ENCODE measurements at places on chromosomes 16 and 17. TPM values are rescaled to one million over a fixed set of nuclear protein-coding genes. Genes with fewer than 3 reads are reported as not detected.
A peak's percentile ranks its signal among the peaks of the same experiment; 100 is the strongest.

TMC6 gene
- 6.2 TPM for total RNA-seq

WNT3 gene
- total RNA-seq: 12.3 TPM

DNAAF8 gene
- 1.5 TPM for total RNA-seq

CFAP119 gene
- 5.2 TPM for total RNA-seq

CCL7 gene
- not detected for total RNA-seq

GRCh38 chr17:82372249-82373071, 895 bp downstream of the UTS2R start:
- no peak for DNase-seq

DNA sequence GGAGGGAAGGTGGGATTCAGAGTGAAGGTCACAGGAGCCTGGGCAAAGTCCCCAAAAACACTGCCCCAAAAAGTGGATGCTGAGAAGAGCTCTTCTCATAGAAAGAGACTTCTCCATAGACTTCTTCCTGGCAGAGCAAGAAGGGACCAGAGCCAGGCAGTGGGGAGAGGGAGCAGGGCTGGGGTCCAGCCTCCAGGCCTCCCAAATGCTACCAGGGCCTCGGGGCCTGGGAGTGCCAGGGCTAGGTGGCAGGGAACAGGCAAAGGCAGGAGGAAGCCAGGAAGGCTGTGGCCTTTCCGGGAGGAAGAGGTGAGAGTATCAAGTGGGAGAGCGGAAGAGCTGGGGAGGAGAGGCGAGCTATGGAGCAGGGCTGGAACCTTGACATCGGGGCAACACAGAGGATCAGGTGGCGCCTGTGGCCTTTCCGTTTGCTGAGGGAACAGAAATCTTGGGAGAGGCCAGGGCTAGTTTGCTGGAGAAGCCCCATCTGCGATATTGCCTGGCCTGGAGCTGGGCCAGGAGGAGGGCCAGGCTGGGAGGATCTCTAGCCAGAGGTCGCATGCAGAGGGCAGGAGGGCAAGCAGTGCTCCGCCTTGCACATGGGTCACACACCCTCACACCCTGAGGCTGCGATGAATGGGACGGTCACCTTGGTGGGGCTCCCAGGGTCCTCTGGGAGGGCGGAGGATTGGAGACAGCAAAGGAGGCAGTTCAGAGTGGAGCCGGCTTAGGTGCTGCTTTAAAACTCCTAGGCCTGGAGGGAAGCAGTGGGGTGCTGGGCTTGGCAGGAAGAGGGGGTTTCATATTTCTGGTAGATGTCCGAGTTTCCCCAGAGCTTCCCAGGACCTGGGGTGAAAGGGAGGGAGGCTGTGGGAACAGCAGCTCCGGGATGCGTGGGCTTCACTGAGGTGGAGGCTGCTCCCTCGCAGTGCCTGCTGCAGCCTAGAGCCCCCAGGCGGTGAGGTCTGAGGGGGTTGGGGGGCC, 3.4 kb downstream of the SLC16A5 start:
- no peak for DNase-seq

DNA sequence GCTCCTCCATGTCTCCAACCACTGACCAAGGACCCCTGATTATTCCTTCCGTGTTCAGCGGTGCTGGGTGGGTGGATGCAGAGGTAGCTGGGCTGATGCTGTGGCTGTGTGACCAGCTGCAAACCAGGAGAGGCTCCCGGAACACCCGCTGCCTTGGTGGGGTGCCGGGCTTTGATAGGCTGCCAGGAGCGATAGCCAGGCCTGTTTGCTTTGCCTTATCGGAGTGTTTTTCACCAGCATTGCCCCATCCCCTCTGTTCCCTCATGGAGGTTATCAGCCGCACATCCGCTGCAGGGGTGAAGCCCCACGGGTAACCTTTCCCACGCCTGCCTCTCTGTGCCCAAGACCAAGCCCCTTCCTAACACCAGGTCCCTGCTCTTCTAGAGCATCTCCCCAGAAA, 354.3 kb downstream of the C16orf95 start:
- DNase-seq: no peak

- DNase-seq: no peak
Observed at GRCh38 chr16:49921106-49921505, 65.2 kb upstream of the ZNF423 start.

DNA sequence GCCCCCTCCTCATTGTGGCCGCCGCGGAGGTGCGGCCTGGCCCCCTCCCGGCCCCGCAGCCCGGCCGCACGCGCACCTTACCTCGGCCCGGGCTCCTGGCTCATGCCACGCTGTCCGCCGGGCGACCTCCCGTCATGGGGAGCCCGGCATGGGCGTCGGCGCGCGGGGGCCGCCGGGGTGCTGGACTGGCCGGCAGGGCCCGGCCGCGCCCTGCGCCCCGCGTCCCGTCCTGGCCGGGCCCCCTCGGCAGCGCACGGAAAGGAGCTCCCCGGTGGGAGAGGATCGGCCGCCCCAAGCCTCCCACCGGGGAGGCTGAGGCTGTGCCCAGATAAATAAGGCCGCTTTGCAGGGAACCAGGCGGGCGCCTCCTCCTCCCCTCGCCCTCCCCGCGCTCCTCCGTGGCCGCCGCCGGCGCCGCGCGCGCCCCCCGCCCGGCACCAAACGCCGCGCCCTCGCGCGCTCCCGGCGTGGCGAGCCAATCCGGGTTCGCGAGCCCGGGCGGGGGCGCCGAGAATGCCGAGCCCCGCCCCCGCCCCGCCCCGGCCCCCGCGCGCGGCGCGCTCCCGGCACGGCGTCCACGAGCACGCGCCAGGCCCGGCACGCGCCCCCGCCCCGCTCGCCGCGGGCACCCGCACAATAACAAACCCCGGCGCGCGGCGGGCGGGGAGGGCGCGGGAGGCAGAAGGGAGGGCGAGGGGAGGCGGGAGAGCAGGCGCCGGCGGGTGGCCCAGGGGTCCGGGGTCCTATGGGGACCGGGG, at the start of gene FBXL16:
TSS of gene FBXL16 (minus strand) at position 371 of the 758 bp plus-strand sequence. CDS start 8,396 bp downstream, outside the sequence.
- peak; percentile 96 for DNase-seq

GRCh38 chr17:69350911-69351310, 24.0 kb upstream of the ABCA5 start:
- no peak for DNase-seq

DNA sequence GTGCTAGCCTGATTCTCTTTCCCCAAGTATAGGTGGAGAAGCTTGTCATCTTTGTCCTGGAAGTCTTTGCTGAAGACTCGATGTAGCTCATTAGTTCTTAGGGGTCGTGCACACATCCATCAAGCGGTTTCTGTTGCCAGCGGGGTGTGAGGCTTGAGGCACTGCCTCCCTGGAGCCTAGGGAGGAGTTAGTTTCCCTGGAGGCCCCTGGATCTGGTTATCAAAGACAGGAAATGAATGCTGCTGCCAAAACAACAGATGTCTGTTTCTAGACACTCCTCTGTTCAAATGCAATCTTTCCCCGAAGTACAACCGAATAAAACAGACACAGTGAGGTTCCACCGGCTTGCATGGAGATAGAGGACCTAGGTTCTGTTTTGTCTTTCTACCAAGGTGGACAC, 17.5 kb downstream of the HS3ST4 start:
- DNase-seq: no peak

- no peak for DNase-seq
Observed at GRCh38 chr16:50820225-50820624, 78.3 kb downstream of the CYLD start.

DNA sequence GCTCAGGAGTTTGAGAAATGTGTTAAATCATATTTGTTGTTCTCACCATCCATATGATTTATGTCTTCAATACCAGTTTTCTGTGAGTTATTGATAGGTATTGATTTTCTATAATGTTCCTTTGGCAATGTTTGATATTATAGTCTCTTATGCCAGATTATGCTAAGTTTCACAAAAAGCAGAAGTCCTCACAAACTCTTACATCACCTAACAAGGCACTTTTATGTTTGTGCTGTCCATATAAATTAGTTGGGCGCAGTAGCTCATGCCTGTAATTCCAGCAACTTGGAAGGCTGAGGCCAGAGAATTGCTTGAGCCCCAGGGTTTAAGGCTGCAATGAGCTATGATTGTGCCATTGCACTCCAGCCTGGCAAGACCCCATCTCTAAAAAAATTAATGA, 12.6 kb upstream of the UQCRC2 start:
- DNase-seq: no peak

DNA sequence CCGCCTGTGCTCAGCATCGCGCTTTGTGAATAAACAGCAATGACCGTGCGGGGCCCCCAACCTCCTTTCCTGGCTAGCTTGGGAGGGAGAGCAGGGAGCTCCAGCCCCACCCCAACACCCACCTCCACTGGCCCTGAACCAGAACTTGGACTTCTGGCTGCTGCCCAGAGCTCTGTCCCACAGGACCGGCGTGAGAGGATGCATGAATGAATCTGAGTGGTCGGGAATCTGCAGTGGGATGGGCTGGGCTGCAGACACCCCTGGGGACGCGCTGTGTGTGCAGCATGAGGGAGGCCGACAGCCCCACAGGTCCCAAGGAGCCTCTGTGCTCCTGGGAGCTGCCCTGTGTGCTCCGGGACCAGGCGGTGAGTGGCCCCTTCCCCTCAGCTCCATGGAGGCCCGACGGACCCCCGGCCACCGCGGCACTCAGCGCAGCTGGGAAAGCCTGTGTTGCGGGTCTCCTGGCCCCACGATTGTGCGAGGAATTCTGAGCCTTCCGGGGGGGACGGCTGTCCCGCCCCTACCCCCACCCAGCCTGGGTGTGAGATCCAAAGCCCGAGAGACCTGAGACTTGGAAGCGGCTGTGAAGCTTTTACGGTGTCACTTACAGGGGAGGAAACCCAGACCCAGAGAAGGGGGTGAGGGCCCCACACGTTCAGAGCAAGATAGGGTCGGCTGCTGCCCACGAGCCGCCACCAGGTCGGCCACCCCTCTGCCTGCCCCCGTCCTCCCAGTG, 5.4 kb downstream of the PIEZO1 start:
- no peak for DNase-seq

DNA sequence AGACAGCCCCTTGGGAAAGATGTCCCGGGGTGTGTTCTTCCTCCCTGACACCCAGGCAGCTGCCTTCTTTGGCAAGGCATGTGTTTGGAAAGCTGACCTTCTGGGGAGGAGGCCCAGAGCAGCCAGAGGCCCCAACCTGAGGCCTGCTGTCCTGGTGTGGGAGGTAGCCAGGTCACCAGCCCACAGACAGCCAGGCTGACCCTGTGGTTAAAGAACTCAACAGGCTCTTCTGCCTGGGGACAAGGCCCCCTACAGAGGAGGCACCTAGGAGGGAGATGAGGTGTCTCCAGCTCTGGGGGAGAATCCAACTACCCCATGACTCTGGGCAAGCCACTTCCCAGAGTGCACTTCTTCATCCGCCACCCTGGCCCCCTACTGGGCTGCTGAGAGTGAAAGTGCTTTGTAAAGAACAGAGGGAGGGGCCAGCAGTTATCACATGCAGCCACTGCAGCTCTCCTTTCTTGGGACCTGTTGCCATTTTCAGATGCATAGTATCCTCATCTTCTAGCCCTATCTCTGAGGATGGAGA, 13.1 kb upstream of the SREBF1 start:
- no peak for DNase-seq

DNA sequence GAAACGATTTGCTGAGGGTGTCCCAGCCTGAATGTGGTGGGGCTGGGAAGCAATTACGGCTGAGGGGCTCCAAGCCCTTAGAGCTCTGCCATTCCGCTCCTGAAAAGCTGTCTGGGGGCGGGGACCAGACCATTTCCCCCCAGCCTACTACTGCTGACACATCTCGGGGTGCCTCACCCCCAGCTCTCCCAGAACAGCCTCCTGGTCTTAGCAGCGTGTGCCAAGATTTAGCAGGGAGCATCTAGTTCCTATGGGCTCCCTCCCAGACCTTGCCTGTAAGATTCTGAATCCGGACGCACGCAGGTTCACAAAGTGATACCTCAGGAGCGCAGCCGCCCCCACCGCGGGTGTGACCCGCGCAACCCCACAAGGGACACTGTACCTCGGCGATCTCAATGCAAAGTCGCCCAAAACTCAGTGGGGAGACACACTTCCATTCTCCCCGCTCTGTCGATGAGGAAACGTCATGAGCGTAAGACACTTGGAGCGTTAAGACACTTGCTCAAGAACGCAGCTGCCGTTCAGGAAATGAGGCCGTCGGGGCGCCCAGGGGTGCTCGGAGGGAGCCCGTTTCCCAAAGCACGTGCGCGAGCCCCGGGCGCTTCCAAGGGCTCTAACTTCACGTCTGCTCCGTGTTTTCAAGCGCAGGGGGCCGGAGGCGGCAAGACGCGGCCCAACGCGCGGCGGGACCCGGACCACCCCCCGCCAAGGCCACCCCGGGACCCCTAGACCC, 629 bp downstream of the GEMIN4 start:
- peak; percentile 24 for DNase-seq

DNA sequence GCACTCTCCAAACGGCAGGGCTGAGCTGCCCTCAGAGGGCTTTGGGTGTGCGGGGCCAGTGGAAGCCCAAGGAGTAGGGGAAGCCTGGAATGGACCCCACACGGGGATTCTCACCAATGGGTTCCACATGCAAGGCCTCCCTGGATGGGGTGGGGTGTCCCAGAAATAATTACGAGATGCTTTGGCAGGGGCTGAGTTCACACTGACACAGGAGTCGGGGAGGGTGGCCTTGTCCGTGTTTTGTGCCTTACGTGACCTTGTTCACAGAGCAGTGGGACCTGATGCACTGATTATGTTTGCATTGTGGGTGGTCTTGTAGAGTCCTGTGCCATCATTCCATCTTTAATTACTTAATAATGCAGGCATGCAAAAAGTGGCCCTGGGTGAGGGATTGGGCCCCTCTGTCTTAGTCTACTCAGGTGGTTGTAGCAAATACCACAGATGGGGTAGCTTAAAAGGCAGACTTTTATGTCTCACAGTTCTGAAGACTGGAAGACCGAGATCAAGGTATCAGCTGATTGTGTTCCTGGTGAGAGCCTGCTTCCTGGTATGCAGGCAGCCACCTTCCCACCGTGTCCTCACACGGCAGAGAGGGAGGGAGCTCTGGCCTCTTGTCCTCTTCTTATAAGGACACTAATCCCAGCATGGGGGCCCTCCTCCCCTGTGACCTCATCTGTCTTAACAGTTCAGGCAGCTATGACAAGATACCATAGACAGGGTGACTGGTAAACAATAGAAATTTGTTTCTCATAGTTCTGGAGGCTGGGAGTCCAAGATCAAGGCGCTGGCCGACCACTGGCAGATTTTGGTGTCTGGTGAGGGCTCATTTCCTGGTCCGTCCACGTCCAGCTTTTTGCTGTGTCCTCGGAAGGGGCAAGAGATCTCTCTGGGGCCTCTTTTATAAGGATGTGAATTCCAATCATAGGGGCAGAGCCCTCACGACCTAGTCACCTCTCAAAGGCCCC, 239.4 kb downstream of the IRF8 start:
- no peak for DNase-seq

- DNase-seq: no peak
Observed at GRCh38 chr16:88058817-88059216, 107.6 kb downstream of the BANP start.

- DNase-seq: no peak
Observed at GRCh38 chr17:1625053-1625452, 3.6 kb downstream of the SLC43A2 start.
